A549 treated with CORT108297 at 1 μM for 4 hours (cell line): ENCODE measurements at places on chromosomes 2 and 18. TPM values are rescaled to one million over a fixed set of nuclear protein-coding genes. Genes with fewer than 3 reads are reported as not detected.

ASPRV1 gene
- 0.14 to 0.43 TPM (median 0.23 TPM) in 5 replicates for total RNA-seq

TANK gene
- 31.6 to 47.6 TPM (median 35.1 TPM) in 5 replicates for total RNA-seq

RAB12 gene
- 21.7 to 31.5 TPM (median 25.7 TPM) in 5 replicates for total RNA-seq

TLX2 gene
- 0.16 to 0.44 TPM (median 0.27 TPM) in 5 replicates for total RNA-seq

OSR1 gene
- 5.0 to 8.9 TPM (median 6.1 TPM) in 5 replicates for total RNA-seq

EFR3B gene
- 12.8 to 15.3 TPM (median 13.5 TPM) in 5 replicates for total RNA-seq

TACR1 gene
- 0.09 to 0.20 TPM (median 0.13 TPM) in 5 replicates for total RNA-seq

ABCG8 gene
- total RNA-seq = not detected in 5 replicates

GPR45 gene
- not detected in 5 replicates for total RNA-seq

CTNNA2 gene
- total RNA-seq = 0.17 to 0.35 TPM (median 0.28 TPM) in 5 replicates
